ENCODE measurements at places on chromosomes 2 and 18.

DNA sequence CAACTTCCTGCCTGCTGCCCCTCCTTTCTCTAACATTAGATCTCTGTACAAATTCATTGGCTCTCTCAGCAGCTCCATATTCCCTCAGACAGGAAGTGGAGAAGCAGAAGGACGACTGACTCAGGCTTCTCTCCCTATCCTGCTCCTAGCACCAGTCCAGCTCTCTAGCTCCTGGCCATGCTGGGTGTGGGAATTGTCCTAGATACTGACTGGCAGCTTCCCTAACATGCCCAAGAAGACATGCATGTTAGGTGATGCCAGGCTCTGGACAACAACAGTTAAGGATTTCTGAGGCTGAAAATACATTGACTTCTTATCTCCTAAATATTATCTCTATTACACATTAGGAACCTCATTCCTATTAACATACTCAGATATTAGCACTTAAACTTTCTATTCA is 292.9 kb downstream of the IKZF2 start:
- DNase-seq = no peak

GRCh38 chr2:113089916-113090315 is 22.1 kb downstream of the IL1F10 start:
- DNase-seq = no peak

GRCh38 chr18:80202264-80202998 is 44.9 kb downstream of the PARD6G start:
- peak; percentile 21 for DNase-seq

DNA sequence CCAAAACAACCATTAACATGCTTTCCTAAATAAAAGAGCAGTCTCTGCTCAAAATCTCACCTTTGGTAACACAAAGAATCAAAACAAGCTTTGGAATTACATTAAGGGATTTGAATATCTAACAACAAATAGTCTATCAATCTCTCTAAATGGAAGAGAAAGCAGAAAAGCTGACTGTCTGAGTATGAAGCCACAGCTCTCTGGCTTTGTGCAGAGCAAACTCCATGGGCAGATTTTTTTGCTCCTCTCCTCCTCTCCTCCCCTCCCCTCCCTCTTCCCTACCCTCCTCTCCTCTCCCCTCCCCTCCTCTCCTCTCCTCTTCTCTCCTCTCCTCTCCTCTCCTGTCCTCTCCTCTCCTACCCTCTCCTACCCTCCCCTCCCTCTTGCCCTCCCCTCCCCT is 329.5 kb upstream of the ETAA1 start:
- no peak for DNase-seq

GRCh38 chr2:184402381-184402780 is 195.9 kb upstream of the ZNF804A start:
- DNase-seq = no peak

GRCh38 chr2:191325651-191326365 is 80.6 kb downstream of the MYO1B start:
- DNase-seq = no peak

- DNase-seq = no peak
Observed at GRCh38 chr18:45415614-45416013, 199.7 kb upstream of the SLC14A2 start.

- no peak for DNase-seq
Observed at GRCh38 chr2:233458826-233459225, 104.5 kb downstream of the DGKD start.

DNA sequence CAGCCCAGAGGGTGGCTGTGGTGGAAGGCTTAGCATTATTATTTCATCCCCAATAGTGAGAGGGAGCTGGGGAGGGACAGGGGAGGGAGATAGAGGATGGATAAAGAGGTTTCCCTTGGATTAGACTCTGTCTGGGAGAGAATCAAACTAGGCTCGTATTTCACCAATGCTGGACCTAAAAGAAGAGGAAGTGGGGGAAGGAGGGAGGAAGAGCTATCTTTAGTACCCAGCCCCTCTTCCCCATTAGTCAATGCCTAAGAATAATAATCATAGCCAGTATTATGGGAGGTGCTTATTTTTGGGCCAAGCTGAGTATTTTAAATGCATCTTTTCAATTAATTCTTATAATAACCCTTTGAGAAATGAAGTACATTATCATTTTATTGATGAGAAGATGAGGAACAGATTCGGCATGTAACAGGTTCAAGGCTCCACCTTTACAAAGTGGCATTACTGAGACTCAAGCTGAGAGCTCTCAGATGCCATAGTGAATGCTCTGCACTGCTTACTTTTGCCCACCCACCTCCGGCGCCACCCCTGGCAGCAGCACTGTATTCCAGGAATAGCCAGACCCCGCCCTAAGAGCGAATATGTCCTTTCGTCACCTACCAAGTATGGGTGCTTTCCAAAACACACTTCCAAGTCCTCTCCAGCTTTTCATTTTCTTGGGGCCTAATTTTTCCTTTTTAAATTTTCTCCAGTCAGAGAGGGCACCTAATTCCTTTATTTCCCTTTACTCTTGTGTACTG is 21.0 kb downstream of the PAX8 start:
- no peak for DNase-seq

DNA sequence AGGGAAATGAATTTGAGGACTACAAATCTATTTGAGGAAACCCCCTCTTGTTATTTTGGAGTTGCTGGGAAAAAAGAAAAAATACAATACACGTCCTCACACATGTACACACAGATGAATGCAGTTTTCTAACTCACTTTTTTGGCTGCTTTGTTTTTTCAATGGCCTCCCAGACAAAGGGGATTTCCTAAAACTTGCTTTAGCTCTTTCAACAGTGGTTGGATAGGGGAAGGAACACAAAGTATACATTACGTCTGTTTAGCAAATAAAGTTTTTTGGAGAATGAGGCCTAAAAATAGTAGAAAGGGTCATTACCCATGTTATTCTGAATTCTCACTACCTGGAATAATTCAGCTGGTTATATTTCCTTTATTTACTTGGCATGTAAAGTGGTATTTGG is 125.3 kb upstream of the ITGB6 start:
- DNase-seq = no peak

All from stimulated activated naive CD4-positive, alpha-beta T cell treated with Interleukin-2 at 50 U/mL for 16 hours (primary cell).